ENCODE measurements at places on chromosomes 7 and 10.

DNA sequence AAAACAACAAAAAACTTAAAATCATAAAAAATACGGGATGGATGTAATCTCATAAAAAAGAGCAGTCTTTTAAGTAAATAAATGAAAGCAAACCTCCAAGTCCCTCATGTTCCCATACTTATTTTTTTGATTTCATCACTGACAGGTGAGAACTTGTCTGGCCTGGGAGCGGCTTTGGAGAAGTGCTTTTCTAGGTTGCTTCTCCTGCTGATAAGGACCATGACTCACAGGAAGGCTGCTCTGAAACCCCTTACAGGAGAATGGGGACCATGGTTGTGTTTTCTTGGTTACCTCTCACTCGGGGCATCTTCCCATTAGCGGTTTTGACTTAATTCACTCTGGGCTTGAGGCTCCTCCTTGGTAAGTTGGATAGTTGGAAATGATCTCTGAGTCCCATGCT, 237.4 kb downstream of the CAMK1D start:
- DNase-seq, result no peak

DNA sequence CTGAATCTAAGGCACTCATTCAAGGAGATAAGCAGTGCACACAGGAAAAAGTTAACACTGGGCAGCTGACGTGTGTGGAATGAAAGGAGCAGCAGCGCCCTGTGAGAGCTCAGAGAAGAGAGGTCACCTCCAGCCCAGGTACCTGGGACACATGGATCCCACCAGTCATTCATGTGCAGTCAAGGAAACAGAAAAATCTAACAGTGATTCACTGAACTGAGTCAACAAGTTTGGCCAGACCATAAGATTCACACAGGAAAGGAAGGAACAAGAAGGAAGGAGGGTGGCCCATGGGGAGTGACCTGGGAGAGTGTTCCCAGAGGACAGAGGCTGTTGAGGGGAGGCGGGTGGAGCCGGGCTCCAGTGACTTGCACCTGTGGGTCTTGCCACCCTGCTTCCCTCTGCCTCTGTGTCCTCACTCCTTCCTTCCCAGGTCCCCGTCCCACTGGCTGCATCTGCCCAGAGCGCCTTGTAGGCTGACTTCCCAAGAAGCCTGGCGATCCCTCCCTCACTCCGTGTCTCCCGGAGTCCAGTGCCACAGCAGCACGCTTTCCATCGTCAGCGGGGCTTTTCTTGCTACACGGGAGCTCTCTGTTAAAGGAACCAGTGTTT, 27.7 kb downstream of the RNF32 start:
- no peak for DNase-seq

GRCh38 chr10:91043173-91043910, 122.5 kb upstream of the ANKRD1 start:
- DNase-seq, result no peak

DNA sequence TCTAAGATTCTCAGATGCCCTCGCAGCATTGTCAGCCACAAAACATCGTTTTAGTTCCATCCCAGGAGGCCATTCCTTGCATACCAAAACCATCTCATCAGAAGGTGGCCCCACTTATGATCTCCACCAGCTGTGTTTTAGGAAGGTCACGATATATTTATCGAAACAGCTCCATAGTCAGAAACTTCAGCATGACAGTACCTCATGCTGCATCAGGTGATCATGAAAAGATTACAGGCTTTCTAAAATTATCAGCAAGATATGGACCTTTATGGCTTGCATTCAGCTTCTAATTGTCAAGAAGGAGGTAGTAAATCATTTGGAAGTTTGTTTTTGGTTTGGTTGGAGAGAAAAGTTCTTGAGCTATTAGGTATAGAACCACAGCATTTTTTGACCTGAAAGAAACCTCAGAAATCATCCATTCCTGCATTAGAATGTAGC, 20.0 kb downstream of the JAZF1 start:
- DNase-seq, result no peak

GRCh38 chr7:6136475-6136874, 105.3 kb downstream of the ANKRD61 start:
- DNase-seq, result no peak

GRCh38 chr7:33486633-33487032, 357.3 kb downstream of the BBS9 start:
- DNase-seq, result no peak
